ENCODE measurements at places on chromosomes 1 and 21.

GRCh38 chr1:189312499-189312898 is 1165.2 kb downstream of the BRINP3 start:
- no peak for DNase-seq

DNA sequence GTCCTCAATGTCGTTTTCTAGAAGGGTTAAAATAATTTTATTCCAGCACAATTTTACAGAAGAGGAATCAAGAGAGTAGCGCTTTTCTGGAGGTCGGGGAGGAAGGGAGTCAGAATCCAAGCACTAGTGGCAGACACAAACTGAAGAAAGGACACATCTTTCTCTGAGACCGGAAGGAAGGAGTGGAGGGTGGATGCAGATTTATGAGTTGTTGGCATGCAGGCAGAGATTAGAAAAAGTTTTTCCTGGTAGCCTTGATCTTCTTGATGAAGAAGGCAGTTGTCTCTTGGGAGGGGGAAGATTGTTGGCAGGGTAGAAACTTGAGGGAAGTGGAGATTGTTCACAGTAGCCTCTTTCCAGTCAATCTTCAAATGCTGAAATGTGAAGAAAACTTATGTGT is 149.8 kb downstream of the PAPPA2 start:
- no peak for DNase-seq

- DNase-seq, result no peak
Measured at GRCh38 chr1:244046907-244047611, 4.0 kb upstream of the ZBTB18 start.

GRCh38 chr1:209607102-209607794 is 23.7 kb downstream of the CAMK1G start:
- no peak for DNase-seq

GRCh38 chr1:150320667-150320978 is 710 bp upstream of the PRPF3 start:
- DNase-seq, result no peak

GRCh38 chr21:37667380-37667779 is 248.9 kb downstream of the KCNJ6 start:
- DNase-seq, result no peak

DNA sequence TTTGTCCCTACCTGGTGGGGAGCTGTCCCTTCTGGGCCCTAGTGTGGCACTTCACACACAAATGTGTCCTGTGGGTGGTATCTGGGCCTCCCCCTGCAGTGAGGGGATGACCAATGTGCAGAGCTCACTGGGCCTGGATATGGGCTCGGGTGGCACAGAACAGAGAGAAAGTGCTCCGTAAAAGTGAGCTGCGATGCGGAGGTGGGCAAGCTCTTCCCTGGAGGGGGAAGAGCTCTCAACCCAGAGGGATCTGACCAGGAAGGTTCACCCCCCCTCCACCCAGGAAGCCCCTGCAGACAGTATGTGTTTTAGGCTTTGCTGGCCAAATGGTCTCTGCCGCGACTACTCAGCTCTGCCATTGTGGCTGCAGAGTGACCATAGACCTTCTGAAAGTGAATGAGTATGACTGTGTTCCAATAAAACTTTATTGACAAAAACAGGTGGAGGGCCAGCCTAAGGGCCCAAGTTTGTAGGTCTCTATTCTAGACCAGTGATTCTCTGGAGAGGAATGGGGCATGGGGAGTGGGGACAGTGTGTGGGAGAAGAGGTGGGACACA is 8.6 kb upstream of the ITGB2 start:
- no peak for DNase-seq

DNA sequence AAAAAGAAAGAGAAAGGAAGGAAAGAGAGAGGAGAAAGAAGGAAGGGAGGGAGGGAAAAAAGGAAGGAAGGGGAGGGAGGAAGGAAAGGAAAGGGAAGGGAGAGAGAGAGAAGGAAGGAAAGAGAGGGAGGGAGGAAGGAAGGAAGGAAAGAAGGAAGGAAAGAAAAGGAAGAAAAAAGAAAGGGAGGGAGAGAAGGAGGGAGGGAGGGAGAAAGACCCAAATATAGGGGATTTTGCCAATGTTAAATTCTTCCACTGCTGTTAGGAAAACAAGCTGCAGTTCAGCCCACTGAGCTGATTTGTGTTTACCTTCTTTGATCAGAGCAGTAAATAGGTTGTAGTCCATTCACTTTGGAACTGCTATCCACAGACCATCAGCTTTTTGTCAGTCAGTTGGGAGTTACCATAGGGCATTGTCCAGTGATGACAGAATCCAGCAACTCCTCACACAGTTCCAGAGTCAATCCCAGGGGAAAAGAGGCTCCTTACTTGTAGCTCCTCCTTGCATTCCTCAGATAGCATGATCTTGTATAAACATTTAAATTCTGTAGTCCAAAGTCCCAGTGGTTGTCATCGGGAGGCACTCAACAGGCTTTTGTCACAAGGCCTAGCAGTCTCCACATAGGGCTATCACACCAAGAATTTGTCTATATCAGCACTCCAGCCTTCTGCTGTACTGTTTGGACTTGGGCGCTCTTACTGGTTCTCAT is 13.5 kb upstream of the PPP1R8 start:
- no peak for DNase-seq

DNA sequence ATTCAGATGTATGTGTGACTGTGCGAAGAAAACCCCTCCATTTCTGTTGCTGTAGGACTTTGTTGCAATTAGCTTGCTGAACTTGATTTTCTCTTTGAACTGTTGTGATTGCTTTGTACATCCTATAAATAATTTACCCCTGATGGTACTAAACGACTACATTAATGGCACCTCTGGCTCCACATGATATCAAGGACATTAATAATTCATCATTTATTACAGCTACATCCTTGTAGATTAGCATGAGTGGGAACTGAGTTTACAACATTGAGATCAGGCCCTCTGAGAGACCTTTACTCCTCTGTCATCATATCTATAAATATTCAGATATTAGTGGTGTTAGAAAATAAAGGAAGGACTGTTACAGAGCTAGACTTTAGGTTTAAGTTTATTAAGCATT is 13.5 kb downstream of the LRIG2 start:
- DNase-seq, result no peak

GRCh38 chr21:17758683-17759082 is 60.5 kb downstream of the C21orf91 start:
- DNase-seq, result no peak

DNA sequence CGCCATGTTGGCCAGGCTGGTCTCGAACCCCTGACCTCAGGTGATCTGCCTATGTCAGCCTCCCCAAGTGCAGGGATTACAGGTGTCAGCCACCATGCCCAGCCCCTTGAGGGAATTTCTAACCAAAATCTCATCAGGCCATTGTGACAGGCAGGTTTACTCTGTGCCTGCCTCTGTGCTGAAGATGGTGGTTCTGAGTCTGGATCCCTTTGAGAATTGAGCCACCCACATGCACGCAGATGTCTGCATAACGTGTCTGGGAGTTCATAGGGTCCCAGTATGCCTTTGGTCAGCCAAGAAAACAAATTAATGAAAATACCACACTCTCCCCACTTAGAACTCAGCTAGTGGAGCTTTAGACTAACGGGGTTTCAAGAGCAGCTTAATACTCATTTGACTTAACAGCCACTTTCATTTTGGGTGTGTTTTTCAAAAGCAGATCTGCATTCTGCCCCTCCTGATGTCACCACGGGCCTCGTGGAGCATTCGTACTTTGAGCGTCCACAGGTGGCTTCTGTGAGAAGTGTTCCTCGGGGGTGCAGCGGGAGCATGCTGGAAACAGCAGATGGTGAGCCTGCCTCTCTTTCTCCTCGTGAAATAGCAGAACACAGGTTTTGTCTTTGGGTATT is 45.3 kb downstream of the DIP2A start:
- DNase-seq, result no peak

DNA sequence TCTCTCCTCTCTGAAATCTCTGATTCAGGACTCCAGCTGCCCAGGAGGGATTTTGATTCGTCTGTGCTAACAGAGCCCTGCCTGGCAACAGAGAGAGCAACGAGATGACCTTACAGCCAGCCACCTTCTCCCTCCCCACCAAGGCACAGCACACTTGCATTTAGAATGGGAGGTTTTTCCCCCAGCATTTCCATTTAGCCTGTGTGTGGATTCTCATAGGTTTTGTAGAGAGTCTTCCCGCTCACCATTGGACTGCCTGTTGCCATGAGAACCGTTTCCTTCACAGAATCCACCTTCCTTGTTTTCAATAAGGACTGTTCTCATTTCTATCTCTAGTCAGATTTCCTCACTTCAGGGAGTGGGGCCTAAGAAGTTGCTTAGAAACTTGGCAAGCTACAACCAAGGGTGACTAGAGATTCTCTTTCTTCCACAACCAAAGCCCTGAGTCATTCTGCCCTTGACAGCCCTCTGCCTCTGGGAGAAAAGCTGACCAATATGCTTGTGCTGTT is 5.8 kb upstream of the IKBKE start:
- DNase-seq, result no peak

- DNase-seq, result no peak
Measured at GRCh38 chr1:201941420-201942128, 4.8 kb downstream of the LMOD1 start.

- DNase-seq, result no peak
Measured at GRCh38 chr1:239322369-239322768, 64.0 kb upstream of the CHRM3 start.

DNA sequence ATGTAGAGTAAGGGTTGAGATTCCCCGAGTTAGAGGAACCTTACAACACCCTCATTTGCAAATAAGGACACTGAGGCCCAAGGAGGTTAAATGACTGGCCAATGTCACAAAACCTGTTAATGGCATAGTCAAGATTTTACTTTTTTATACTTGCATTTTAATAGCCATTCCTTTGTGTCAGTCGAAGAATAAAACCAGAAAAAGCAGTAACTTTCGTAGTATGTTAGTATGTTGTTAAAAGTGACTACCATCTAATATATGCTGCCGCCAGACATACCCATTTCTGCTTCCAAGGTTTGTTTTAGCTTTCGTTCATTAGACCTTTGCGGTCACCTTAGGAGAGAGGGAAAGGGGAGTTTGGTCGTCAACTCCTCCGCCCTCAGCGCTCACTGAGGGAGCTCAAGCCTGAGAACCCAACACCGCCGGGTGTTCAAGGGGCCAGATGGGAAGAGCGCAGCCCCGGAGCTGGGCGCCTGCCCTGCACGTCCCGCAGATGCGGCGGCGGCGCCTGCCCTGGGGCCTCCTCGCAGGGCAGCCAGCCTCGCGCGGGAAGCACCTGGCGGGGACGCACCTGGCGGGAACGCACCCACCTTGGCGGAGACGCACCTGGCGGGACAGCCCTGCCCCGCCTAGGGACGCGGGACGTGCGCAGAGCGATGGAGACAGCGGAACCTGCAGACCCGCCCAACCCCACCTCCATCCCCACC is 466 bp downstream of the VPS26C start:
- no peak for DNase-seq

DNA sequence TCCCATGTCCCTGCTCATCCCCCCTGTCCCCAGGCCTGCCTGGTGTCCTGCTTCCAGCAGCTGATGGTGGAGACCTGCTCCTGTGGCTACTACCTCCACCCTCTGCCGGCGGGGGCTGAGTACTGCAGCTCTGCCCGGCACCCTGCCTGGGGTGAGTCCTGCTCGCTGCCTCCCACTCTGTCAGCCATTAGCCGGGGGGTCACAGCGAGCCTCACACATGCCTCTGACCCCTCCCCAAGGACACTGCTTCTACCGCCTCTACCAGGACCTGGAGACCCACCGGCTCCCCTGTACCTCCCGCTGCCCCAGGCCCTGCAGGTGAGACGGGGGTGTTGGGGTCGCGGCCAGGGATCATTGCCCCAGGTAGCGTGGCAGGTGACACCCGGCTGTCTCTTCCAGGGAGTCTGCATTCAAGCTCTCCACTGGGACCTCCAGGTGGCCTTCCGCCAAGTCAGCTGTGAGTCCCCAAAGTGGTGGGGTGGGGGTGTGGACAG is 10.0 kb downstream of the SCNN1D start:
- peak; percentile 50 for DNase-seq

- no peak for DNase-seq
Measured at GRCh38 chr1:224785622-224786021, 143.9 kb upstream of the DNAH14 start.

DNA sequence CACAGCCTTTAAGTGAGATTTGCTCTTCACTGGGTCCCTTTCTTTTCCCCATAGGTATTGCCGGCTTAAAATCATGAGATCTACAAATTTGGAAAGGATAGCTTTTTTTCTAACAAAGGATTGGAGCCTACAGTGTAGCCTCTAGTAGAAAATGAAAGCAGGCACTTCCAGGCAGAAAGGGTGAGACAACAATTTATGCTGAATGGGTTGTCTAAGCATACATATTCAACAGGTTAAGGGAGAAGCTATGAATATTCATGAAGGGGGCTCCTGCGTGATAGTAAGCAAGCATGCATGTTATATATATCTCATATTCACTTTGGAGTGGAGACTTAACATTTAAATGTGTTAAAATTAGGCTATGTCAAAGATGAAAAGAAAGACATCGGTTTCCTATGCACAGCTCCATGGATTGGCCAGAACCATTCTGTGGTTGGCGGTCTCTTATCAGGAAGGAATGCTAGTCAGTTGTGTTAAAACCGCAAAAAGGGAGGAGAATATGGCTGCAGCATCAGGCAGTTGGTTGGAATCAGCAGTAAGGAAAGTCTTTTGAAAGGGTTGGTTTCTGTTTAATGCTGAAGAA is 66.0 kb downstream of the VCAM1 start:
- no peak for DNase-seq

DNA sequence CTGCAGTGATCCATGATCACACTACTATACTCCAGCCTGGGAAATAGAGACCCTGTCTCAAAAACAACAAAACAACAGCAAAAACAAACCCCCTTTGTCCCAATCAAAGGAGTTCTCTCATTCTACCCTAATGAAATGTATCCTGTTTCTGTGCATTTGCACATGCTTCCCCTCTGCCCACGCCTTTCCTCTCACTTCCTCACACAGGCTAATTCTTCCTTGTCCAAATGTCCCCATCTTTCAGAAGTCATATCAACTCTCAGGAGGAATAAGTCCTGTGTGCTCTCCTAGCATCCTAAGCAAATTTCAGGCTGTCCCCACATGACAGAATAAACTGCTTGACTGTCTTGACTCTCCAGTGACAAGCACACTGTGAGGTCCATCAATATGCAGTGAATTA is 8.1 kb upstream of the ATP1B1 start:
- no peak for DNase-seq

Measured in T-helper 2 cell (primary cell).